LoVo (cell line): ENCODE measurements at places on chromosomes 7 and 10.

DNA sequence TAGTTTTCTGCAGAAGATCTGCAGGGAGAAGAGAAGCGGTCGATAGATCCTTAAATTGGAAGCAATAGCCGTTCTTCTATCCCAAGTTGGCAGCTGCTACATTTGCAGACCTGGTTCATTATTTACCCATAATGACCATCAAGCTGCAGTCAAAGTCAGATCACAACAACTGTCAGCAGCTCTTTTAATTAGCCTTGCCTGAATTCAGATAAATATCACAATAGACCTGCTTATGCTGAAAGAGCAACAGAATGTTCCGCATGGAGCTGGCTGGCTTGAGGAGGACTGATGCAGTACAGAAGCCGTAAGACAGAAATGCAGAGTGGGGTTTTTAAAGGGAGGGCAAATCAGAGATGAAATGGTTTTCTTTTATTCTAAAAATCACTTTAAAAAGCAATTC lies 109.4 kb downstream of the HIBADH start:
- no peak for DNase-seq

DNA sequence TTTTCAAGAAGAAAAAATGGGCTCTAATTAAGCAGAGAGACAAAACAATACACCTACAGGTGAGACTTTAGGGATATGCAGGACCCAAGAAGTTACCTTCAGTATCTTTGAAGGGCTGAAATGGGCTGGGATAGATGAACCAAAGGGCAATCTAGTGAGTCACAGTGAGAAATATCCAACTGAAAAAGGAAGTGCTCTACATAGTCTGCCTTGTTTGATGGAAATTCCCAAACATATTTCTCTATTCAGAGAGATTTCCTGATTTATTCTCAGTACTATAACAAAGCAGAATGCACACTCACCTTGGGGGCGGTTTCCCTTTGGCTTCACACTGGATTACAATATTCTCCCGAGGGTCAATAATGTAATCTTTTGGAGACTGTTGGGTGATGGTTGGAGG lies 104.1 kb upstream of the LAMB4 start:
- DNase-seq: no peak

DNA sequence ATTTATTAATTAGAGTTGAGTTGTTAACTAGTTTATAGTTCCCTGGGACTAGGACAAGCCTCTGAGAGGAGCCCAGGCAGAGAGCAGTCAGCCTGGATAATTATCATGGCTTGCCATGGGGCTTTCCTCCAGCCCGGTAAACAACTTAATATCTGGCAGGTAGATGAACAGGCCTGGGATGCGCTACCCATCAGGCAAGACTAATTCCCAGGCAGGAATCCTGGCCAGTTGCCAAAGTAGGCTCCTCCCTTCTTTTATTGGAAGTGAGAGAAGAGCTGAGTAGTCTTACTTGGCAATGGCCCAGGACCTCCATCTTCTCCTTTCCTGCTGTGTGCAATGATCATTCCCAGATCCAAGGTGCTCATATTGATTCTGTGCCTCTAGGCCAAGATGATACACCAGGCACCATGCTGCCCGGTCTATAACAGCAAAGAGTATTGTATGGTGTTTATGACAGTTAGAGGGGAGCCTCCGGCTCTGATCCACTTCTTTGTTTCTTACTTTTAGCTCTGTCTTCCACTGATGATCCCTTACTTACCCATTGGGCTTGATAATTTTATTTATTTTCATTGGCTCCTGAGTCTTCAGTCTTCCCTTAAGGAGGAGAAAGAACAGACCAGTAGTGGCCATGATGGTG lies 408.7 kb downstream of the REEP3 start:
- peak; percentile 5 for DNase-seq

DNA sequence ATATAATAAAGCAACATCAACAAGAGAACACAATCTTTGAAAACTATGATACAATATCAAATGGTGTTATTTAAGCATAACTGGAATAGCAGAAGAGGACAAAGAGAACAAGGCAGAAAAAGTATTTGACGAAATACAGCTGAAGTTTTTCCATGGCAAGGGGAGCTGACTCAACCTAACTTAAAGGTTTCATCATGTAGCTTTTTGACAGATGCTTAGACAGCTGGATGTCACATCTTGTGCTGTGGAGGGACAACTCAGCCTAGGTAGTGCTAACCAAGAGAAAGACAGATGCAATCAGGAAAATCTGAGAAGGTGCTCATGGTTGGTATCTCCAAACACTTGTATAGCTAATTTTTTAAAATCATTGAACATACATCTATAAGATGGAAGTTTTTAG lies 208.2 kb downstream of the TFEC start:
- DNase-seq: no peak

DNA sequence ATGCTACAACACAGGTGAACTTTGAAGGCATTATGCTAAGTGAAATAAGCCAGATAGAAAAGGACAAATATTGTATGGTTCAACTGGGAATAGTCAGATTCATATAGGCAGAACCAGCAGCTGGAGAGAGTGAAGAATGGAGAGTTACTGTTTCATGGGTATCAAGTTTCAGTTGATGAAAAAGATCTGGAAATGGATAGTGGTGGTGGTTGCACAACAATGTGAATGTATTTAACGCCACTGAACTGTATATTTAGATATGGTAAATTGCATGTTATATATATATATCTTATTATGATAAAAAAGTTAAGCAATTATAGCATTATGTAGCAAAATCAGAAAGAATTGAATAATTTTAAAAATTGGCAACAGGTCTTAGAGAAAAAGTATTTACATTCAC lies 3.9 kb downstream of the LMBR1 start:
- no peak for DNase-seq
